ENCODE measurements at places on chromosomes 12 and 14. TPM values are rescaled to one million over a fixed set of nuclear protein-coding genes. Genes with fewer than 3 reads are reported as not detected.

DNA sequence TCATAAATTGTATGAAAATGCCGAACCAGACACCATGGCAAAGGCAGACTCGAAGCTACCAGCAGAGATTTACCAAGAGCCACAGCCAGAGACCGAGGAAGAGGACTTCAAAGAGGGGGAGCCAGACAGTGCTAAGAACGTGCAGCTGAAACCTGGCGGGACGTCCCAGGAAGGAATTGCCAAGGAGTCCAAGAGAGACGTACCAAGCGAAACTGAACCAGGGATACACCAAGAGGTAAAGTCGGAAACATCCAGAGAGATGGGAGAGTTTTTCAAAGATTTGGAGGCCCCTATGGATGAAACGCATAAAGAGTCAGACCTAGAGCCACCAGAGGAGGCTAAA is 294 bp downstream of the SAMD15 start:
- no peak for ATAC-seq

Gene IAPP
- not detected for total RNA-seq

Gene KCNH3
- not detected for total RNA-seq

Gene CACNA2D4
- total RNA-seq = 1.1 TPM

DNA sequence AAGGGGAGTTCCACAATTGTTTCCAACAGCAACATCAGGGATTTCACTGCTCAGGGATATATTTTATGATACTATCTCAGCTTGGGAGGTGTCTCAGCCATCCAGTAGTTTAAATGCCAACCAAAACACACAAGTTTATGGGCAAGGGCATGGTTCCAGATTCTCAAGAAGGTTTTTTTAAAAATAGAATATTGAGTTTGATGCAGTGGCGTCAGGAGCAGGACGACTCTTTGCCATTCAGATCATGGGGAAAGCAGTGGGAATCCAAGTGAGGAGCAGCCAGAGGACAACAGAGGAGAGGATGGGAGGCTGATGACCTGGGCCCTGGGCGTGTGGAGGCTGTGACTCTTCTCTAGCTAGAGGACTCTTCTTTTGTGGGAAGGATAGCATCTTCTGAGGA is 25.7 kb downstream of the TSHR start:
- ATAC-seq = no peak

DNA sequence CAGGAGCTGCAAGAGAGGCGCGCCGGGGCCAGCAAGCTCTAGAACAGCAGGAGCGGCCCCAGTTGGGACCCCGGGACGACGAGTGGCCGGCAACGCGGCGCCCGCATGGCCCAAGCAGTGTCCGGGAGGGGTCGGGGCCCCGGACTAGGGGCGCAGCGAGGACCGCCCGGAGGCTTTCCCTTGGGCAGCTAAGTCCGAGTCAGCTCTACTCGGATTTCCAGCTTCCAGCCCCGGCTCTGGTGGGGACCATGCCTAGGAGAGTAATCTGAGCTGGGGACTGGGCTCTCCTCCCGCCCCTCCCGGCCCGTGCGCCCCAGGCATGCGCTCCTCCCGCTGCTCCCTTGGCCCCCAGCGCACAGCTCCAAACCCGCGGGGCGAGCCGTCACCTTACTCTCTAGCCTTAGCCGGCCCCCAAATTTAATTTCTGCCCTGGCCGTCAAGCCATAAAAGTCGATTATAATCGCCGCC is 41.6 kb upstream of the CAPRIN2 start:
- no peak for ATAC-seq

DNA sequence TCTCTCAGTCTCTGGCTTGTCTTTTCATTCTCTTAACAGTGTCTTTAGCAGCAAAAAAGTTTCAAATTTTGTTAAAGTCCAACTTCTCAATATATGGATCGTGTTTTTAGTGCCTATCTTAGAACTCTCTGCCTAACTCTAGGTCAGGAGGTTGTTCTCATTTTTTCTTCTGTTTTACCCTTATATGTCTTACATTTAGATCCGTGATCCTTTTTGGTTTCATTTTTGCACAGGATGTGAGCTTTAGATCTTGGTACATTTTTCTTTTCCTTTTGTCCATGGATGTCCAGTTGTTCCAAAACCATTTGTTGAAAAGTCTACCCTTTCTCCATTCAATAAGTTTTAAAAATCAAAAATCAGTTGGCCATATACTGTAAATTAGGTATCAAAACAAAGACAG is 6.8 kb downstream of the VRK1 start:
- no peak for ATAC-seq

GRCh38 chr14:100554082-100554677 is 33.0 kb downstream of the BEGAIN start:
- peak; percentile 86 for ATAC-seq

GRCh38 chr14:99346470-99347080 is 74.6 kb upstream of the BCL11B start:
- ATAC-seq = no peak

Gene RD3L
- total RNA-seq = not detected

Gene DNAI7
- not detected for total RNA-seq

Gene SIRT4
- total RNA-seq = 0.64 TPM

- ATAC-seq = no peak
Measured at GRCh38 chr12:113186666-113187325, 1.3 kb downstream of the RITA1 start.

Gene DIO2
- 58.4 TPM for total RNA-seq

GRCh38 chr14:103688906-103689902 is 26.0 kb downstream of the XRCC3 start:
- peak; percentile 24 for ATAC-seq

DNA sequence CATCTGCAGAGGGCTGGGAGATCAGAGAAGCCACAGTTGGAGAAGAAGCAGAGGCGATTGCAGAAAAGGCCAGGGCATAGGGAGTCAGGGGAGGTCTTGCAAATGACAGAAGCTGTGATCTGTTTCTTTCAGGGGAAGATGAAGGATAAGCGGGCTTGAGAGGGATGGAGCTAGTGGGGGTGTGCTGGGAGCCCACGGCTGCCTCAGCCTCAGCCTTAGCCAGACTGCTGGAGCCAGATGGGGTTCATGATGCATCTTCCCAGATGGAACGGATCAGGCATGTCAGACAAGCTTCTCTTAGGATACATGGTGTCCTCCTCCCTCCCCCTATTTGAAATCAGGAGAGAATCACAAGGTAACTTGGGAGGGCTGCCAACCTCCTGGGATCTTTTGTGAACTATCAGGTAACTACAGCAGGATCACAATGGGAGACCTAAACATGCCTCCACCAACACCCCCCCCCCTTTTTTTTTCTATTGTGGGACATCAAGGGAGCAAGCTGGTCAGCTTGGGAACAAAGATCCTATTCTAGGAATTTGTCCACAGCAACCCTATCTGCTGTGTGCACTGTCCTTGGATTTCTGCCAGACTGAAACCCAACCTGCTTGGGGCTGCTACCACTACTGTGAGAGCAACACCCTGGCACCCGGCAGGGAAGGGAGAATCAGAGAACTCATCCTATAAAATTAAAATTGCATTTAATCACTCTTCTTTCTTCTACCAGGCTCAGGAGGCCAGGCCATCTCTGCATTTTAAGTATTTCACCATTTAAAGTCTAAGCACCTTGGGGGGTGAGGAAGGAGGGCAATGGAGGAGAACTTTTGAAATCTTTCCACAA is 10.7 kb upstream of the ATP2A2 start:
- peak; percentile 19 for ATAC-seq

- ATAC-seq = no peak
Measured at GRCh38 chr12:109714913-109715244, 1.3 kb downstream of the FAM222A start.

DNA sequence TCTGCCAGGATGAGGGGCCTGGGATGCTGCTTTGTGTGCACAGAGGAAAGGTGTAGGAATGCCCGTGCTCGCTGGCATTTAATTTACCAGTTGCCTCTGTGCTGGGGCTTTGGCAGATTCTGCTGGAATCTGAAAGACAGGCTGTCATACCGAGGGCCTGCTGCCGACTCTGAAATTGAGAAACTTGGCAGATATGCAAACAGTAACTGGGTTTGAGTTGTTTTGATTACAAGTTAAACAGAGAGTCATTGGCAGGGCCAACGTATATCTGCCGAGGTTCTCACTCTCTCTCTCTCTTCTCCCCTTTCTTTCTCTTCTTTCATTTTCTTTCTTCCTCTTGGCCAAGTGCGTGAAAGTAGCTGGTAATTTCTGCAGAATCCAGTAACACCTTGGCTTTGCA is 618.7 kb downstream of the VRK1 start:
- no peak for ATAC-seq

GRCh38 chr14:81818271-81818670 is 284.6 kb upstream of the SEL1L start:
- no peak for ATAC-seq

Gene AHSA1
- 69.5 TPM for total RNA-seq

GRCh38 chr14:23667134-23667533 is 31.0 kb downstream of the DHRS2 start:
- no peak for ATAC-seq

DNA sequence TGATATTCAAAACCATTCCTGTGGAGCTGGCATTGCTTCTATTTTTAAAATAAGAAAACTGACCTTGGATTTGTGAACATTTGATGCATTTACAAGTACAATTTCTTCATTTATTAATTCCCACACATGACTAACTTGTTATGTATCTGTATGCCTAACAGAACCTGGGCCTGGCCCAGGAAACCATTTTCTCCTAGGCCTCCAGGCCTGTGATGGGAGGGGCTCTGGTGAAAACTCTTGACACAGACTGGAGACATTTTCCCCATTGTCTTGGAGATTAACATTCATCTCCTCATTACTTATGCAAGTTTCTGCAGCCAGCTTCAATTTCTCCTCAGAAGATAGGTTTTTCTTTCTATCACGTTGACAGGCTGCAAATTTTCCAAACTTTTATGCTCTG is 42.0 kb downstream of the GLIPR1L2 start:
- no peak for ATAC-seq

Gene HCAR2
- 29.7 TPM for total RNA-seq

DNA sequence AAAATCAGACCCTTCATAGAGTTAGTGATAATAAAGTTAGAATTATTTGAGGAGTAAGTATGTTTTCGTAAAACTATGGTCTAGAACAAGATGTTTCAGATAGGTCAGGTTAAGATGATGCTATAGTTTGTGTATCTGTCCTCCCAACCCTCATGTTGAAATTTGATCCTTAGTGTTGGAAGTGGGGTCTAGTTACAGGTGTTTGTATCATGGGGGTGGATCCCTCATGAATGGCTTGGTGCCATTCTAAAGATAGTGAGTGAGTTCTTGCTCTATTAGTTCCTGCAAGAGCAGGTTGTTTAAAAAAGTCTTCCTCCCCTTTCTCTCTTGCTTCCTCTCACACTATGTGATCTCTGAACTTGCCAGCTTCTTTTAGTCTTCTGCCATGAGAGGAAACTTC is 707.3 kb upstream of the FOXG1 start:
- ATAC-seq = no peak

Gene HNF1A
- not detected for total RNA-seq

Gene ST8SIA1
- total RNA-seq = 1.5 TPM

DNA sequence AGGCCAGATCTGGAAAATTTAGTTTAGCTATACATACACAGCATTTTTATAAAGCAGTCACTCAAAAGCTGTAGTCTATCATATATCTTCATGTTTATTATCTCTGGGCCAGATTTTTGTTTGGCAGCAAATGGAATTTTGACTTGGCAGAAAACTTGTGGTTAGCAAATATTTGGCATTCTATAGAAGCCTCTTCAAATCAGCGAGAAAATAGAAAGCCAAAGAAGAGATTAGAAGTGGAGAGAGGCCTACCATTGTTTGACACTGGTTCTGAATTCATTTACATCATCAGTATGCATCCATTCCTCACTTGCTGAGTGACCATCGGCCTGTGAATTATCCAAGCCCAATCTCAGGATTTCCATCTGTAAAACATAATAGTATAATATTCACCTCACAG is 1077.6 kb downstream of the GALC start:
- no peak for ATAC-seq

GRCh38 chr12:98635657-98636323 is 8.8 kb downstream of the IKBIP start:
- peak; percentile 95 for ATAC-seq

GRCh38 chr12:41452838-41453407 is 264.8 kb downstream of the PDZRN4 start:
- no peak for ATAC-seq

Gene GLI1
- 0.72 TPM for total RNA-seq

Gene NRXN3
- 0.60 TPM for total RNA-seq

- ATAC-seq = no peak
Measured at GRCh38 chr12:10215436-10215835, 2.8 kb downstream of the GABARAPL1 start.

GRCh38 chr14:19918553-19919264 is 1.7 kb upstream of the OR4K5 start:
- ATAC-seq = no peak

- no peak for ATAC-seq
Measured at GRCh38 chr12:65839027-65839426, 14.7 kb downstream of the HMGA2 start.

GRCh38 chr14:69855180-69855832 is 23.9 kb upstream of the SMOC1 start:
- no peak for ATAC-seq

GRCh38 chr14:58353516-58354299 is 42.0 kb upstream of the TOMM20L start:
- ATAC-seq = no peak

DNA sequence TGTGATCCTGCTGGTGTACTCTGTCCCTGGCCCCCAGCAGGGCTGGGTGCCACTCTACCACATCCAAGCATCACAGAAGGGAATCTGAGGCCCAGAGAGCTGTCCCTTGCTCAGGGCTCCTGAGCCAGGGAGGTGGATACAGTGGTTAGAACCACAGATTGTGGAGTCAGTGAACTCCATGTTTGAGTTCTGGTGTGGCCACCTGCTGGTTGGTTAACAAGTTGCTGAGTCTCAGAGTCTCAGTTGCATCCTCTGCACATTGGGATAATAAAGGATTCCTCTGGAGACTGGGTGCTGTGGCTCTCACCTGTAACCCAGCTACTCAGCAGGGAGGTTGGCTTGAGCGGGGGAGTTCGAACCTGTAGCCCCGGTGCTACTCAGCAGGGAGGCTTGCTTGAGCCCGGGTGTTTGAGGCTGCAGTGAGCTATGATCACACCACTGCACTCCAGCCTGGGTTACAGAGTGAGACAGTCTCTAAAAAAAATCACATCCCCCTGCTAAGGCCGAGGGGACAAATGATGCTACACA is 39.4 kb downstream of the MVK start:
- ATAC-seq = peak; percentile 39

DNA sequence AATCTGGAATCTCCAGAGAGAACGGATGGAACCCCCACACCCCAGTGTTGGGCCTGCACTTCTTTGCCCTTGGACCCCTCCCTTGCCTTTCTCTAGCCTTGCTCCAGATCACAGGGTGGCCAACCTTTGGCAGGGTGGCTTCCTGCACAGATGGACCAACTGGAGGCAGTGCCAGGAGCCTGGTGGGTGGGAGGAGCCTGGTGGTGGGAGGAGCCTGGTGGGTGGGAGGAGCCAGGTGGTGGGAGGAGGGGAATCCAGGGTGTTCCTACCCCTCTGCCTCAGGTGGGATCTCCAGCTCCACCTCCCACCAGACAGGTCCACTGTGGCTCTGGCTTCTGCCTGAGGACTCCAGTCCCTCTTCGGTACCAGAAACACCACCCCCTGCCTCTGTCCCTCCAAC is 15.0 kb upstream of the ORAI1 start:
- ATAC-seq = peak; percentile 25

Gene MMP17
- total RNA-seq = 2.2 TPM

DNA sequence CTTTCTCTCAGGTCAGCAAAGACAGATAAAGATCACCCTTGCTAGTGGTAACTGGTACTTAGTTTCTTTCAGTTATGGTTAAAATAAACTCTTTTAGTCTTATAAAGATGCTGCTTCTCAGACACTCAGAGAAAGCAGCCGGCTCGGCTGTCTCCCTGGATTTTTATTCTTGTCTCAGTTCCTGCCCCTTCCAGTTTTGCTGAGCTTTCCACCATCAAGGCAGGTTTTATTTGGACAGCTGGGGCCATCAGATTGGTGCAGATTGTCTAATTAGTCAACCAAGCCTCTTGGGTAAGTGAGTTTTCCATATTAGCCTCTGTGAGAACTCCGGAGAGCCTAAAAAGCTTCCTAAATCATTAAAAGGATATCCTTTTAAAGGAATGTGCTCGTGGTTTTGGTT is 130.8 kb upstream of the BMP4 start:
- ATAC-seq = no peak
